ENCODE measurements at places on chromosomes 3 and 15.

DNA sequence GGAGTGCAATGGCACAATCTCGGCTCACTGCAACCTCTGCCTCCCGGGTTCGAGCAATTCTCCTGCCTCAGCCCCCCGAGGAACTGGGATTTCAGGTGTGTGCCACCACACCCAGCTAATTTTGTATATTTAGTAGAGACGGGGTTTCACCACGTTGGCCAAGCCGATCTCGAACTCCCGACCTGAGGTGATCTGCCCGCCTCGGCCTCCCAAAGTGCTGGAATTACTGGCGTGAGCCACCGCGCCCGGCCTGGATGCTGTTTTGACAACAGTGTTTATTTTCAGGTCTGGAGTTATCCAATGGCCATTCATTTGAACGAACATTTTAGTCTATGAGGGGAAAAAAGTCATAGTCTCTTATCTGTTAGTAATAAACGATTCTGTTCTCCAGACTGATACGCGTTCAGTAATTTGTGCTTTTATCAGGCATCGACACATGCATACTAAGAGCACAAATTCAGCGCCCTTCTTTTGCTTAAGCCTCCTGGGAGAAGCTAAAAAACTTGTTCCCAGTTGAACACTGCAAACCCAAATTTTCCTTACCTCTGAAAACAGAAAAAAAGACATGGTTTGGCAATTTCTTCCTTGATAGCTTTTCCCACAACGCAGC lies 1.3 kb downstream of the B3GALNT1 start:
- no peak for DNase-seq

DNA sequence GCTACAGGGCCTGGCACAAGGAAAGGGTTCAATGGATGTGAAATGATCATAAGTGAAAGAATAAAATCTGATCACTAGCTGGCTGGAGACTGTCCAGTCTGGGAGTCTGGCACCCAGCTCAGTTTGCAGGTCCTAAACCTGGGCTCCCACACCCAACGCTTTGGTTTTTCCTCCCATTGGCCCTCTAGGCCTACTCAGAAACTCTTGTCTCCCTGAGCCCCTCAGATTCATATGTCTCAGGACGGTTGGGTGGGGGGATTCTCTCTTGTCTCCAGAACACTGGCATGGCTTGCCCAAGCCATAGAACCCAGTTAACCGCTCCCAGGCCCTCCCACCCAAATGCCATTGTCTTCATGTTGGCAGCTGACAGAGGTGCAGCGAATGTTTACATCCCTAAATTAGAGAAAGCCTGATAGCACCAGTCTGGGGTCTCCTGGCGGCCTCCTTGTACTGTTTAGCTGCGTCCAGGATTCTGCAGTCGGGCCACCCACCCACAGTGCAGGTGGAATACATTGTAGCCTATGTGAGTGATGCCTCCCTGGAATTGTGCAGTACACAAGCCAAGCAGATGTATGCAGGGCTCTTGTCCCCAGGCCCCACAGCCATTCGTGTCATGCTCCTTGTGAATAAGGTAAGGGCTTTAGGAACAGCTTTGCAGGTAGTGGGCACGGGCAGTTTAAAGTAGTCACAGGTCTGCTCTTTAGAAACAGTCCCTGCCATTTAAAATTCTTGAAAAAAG lies 266.3 kb downstream of the XXYLT1 start:
- no peak for DNase-seq

DNA sequence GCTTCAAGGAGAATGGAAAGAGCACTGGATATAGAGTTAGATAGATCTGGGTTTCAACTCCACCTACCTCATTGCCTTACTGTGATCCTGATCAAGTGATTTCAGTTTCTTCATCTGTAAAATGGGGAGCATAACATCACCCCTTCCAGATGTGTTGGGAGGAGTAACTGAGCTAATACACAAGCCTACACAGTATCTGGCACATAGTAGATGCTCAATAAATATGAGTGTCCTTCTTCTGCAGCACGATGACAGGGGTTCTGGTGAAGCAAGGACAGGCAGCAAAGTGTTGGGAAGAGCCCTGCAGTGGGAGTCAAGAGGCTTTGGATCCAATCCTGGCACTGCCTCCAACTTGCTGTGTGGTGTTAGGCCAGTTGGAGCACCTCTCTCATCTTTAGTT lies 270.0 kb downstream of the UACA start:
- no peak for DNase-seq

- no peak for DNase-seq
Observed at GRCh38 chr15:101296418-101297405, 1.7 kb upstream of the SNRPA1 start.

DNA sequence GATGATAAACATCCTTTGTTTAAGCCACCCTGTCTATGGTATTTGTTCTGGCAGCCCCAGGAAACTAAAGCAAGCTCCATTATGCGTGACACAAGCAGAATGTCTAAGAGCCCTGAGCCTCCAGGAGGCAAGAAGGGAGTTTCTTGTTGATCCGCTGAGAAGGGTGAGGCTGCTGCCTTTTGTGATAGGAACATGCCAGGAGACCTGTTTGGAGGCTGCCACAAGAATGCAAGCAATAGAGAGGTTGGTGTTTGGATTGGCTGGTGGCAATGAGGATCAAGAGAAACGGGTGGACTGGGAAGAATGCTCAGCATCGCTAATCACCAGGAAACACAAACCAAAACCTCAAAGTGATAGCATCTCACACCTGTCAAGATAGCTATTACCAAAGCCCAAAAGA lies 104.8 kb downstream of the ASB7 start:
- no peak for DNase-seq

- DNase-seq: no peak
Observed at GRCh38 chr15:78263351-78263781, 996 bp upstream of the DNAJA4 start.

GRCh38 chr15:70508561-70509281 lies 254.6 kb downstream of the UACA start:
- DNase-seq: peak; percentile 46

DNA sequence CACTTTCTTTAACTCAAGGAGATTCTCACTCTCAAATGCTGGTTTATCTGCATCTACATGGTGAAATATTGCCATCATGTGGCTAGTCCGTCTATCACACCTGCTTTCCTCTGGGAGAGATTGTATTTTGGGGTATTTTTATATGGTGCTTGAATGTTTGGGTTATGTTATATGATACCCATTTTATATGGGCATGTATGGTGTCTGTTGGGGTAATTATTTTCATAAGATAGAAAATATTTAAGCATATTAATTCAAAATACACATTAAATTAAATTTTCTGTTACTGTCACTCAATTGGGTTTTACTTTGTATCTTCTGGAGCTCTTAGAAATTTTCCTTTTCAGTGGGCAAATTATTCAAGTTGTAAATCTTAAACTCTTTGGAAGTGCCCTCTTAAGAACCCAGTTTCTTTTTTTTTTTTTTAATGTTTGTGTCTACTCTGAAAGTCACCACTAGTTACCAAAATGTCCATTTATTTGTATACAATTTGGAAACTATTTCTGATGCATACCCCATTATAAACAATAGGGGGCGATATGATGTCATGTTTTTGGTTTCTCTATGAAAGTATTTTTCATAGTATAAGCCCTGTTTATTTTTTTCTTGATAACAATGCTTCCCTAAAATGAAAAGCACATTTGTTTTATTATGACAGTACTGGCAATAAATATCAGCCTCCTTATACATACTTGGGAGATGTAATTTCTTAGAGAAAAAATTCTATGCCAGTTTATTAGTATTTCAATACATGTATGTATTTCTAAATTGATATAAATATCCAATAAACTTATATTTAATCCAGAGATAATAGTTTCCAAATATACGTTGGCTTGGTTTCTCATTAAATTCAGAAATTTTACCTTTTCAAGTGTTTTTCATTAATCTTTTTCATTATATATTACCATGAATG lies 36.1 kb upstream of the PLSCR5 start:
- no peak for DNase-seq

- DNase-seq: no peak
Observed at GRCh38 chr3:126355777-126356372, 1.3 kb downstream of the KLF15 start.

- DNase-seq: no peak
Observed at GRCh38 chr3:100536093-100536492, 43.7 kb downstream of the TMEM45A start.

DNA sequence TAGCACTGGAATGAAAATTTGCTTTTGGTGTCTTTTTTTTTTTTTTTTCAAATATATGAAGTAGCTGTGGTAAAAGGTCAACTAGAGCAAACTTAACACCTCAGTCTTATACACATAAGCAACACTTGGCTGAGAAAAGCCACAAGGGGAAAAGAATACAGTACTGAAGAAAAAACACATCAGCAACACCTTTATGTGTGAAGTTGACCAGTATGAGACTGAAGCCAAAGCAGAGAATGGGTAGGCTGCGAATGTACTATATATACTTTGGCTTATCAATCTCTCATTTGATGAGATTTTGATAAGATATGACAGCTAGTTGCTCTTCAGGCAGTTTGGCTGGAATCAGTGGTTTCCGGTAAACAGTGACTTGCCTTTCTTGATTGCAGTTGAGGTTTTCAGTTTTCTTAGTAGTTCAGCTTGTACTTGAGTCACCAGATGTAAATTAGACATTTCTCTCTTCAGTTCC lies 22.0 kb upstream of the ZCWPW2 start:
- DNase-seq: peak; percentile 17

DNA sequence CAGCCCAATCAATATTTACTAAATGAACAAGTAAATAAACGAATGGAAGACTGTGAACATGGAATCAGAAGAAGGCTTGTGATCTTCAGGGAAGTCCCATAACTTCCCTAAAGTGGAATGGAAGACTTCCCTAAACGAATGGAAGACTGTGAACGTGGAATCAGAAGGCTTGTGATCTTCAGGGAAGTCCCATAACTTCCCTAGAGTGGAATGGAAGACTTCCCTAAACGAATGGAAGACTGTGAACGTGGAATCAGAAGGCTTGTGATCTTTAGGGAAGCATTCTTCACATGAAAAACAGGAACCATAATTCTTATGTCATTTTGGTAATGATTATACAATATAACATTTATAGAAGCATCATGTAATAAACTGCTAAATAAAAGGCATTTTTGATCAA lies 38.8 kb downstream of the EOGT start:
- no peak for DNase-seq

GRCh38 chr3:139226731-139227130 lies 117.1 kb upstream of the MRPS22 start:
- no peak for DNase-seq

GRCh38 chr3:122921791-122922651 lies 105.5 kb downstream of the SEMA5B start:
- peak; percentile 21 for DNase-seq

GRCh38 chr3:126517986-126518778 lies 609 bp upstream of the UROC1 start:
- no peak for DNase-seq

DNA sequence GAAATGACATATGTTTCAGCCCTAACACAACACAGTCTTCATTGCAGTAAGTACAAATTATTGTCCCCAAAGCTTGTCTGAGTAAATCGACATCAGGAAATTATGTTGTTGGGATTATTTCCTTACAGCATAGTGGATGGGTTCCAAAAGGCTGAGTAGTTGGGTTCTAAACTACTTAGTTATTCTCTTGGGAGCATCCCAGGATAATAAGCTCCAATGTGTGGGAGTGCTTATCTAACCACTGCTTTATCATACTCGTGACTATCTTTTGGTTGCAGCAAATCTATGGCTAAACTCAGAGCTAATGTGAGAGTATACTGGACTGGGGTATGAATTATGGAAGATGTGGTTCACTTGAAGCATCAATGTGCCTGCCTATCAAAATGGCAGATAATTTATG lies 128.5 kb downstream of the RBMS3 start:
- DNase-seq: no peak

DNA sequence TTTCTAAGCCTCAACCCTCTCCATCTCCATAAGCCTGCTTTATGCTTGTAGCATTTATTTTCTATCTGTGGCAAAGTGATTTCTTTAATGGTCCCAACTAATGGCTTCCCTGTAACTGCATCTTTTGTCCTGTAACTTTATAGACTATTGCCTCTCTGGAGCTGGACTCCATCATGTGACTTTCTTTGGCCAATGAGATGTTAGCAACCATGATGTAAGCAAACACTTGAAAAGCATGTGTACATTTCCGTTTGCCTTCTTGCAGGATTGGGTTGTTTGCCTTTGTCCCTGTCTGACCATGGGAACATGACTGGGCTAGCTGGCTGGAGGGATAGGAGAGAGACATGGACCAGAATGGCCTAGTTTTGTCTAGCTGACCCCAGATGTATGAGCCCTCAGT lies 106.0 kb upstream of the LRIG1 start:
- no peak for DNase-seq

DNA sequence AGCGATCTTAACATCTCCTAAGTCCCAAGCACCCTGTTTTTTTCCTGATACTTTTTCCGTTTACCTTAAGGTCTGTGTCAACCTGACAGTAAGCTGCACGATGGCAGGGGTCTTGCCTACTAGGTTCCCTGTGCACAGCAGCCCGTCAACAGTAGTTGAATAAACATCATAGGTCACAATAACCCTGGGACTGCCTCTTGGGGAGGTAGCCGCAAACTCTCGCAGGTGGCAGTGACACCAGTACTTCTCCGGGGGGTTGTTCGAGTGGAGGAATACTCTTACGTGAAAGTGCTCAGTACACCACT lies 365 bp upstream of the PDCD6IP start:
- DNase-seq: no peak

- DNase-seq: no peak
Observed at GRCh38 chr3:39569095-39569494, 101.6 kb downstream of the MOBP start.

GRCh38 chr3:152843955-152844354 lies 9.0 kb downstream of the P2RY1 start:
- DNase-seq: no peak

DNA sequence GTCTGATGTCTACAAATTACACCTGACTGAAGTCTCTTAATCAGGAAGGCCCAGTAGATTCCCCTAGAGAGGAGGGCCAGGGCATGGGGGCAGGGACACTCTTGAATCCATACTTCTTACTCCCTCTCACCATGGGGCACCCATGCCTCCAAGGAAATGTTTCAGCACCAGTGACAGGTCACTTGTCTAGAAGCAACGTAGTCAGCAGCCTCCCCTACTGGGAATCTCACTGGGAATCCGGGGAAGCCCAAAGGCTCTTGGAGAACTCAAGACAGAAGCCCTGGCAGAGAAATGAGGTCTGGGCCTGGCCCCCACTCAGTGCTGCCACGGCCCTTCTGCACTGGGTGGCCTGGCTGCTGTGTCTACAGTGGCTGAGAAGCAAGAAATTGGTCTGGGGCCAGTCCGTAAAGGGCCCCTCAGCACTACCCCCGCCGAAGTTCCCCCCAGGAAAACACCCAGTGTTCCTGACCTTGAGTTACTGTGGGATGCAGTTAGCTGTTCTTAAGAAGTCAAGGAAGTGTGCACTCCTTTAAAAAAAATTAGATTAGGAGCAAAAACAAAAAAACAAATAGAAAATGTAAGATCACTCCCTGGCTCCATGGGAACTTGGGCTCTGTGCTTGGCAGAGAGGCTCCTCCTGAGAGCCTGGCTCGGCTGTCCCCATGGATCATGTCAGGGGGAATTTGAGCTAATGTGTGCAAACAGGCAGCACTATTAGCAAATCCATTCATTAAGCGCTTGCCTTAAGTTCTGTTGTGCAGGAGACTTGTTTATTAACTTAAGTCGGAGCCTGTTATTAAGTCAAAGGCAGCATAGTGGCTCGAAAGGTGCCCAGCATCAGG lies 5.4 kb upstream of the LINGO1 start:
- no peak for DNase-seq

GRCh38 chr3:57855281-57855680 lies 99.2 kb downstream of the SLMAP start:
- no peak for DNase-seq
